ENCODE measurements at places on chromosomes 1 and 21.

GRCh38 chr1:48500541-48501450 is 28.8 kb upstream of the SPATA6 start:
- no peak for DNase-seq

- DNase-seq, result no peak
These were observed 15.7 kb downstream of the PTPN22 start for GRCh38 chr1:113855630-113856400.

DNA sequence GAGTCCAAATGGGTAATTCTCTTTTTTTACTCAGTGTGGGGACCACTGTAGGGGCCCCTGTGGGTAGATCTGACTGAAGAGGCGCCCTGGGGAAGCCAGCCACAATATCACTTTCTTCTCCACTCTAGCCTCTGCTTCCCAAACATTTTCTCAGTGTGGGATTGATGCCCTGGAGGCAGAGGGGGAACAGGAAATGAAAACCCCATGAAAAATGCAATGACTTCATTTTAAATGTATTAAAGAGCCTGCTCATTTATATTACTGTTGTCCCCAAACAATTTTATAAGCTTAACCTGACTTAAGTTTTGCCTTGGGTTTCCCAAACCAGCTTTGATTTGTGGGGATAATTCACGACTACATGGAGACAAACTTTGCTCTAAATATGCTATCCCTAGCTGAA is 181.9 kb downstream of the C1orf94 start:
- DNase-seq, result no peak

DNA sequence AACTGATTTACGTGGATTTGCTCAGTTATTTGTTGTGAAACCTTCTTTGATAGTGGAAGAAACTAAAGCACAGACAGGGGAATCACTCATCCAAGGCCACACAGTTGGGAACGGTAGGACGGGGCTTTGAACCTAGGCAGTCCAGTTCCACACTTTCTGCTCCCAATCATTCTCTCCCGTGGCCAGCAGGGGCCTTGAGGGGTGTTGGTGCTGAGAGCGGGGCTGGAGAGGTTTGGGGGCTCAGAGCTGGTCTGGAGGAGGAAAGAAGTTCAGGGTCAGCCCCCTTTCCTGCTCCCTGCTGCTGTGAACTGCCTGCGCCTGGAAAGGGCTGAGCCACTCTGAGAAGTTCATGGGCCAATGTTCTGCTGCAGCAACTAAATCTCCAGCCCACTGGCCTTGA is 31.4 kb upstream of the ACTL8 start:
- DNase-seq, result no peak

DNA sequence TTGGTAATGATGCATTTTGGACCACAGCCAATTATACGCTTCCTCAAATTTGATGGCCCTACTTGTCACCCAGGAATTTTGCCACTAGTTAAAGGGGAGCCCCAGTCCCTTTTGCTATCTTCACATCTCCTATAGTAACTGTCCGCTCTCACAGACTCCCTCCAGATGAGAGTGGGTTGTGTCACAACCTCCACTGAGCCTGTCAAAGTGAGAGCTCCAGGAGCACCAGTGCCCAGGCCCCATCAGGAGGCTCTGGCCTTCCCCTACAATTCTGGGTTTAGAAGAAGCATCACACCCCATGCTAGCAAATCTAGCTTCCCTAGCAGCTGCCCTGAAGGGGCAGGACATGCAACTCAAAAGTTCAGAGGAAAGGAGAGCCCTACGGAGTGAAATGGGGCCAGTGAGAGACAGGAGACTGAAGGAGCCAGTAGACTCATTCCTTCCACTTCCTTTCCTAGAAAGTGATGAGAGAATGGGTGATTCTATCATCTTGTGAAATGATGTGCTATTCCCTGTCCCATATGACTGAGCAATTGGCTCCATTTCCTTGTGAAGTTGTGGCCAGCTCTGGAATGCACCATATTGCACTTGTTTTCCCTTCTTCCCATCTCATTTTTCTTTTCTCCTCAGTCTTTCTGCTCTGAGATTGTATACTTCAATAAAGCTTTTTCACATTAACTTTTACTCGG is 541.3 kb downstream of the DPYD start:
- DNase-seq, result no peak

DNA sequence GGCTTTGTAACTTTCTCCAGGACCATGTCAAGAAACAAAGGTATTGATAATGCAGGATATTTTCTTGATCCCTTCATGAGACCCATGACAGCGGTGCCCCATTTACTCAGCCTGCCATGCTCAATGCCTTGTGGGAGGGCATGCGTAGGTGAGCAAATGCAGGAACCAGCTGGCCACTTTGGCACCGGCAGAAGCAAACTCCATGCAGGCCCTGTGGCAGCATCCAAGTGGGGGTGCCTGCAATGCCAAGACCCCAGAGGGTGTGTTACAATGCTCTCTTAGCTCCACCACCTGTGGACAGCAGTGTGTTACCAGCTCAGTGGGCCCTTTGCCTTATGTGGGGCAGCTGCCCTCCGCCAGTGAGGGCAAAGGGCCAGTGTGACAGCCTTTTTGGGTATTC is 108.1 kb downstream of the ATP1B1 start:
- no peak for DNase-seq

- DNase-seq, result no peak
These were observed 62.6 kb upstream of the ATP2B4 start for GRCh38 chr1:203564024-203564423.

DNA sequence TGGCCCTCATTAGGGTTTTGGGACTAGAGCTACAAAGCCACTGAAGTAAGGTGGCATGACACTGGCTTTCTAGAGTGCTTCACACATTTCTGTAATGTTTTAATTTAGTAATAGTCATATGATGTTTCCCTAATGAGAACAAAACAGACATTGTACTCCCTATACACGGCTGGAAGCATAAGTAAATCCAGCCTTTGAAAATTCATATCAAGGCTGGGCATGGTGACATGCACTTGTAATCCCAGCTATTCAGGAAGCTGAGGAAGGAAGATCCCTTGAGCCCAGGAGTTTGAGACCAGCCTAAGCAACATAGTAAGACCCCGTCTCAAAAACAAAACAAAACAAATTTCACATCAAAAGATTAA is 7.4 kb downstream of the USP48 start:
- DNase-seq, result no peak

DNA sequence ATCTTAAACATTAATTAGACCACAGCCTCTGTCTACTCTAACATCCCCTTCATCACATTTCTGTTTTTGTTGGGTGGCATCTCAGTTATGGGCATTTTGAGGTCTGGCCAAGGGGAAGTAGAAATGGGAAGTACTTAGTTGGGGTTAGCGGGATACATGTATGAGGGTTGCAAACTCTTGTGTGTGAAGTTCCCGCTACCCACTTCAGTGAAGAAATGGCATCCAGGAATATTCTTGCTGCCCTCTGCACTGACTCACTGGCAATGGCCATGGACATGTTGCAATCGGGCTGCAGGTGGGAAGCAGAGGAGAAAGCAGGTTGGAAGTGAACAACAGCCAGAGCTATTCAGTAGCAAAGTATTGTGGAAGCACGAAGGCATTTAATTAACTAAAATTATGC is 7.4 kb downstream of the CD48 start:
- DNase-seq, result no peak

DNA sequence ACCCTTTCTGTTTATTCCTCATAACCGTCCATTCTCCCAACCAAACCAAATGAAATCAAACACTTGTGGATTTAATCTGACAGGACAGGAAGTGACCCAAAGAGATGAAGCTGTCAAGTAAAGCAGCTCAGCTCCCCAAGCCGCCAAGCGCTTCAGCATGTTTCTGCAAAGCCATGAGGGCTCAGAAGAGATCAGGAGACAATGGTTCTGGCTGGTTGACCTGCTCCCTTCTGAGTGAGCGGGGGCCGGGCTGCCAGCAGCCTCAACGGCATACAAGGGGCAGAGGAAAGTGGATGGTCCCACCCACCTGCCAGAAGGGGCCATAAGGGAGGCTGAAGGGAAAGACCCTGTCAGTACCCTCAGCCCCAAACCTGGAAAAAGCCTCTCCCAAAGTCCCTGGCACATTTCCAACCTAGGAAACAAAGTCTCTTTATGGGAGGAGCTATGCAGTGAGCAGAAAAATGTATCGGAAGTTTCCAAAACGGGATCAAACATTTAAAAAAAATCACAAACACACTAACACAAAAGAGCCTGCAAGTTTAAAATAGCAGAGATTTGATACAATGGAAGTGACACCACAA is 45.4 kb downstream of the SLC45A1 start:
- DNase-seq, result no peak

DNA sequence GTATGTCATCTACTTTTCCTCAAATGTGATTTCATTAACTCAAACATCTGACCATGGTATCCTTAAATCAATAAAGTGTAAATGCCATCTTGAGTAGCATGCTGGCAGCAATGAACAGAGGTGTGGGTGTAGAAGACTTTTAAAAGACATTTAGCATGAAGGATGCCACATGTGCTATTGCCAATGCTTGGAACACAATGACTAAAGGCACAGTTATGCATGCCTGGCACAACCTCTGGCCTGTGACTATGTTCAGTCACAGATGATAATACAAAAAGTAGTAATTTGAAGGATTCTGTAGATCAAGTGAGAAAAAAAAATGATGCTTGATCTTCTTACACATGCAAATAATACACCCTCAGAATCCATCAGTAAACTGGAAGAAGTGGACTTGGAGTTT is 938.9 kb upstream of the ADGRL4 start:
- no peak for DNase-seq

DNA sequence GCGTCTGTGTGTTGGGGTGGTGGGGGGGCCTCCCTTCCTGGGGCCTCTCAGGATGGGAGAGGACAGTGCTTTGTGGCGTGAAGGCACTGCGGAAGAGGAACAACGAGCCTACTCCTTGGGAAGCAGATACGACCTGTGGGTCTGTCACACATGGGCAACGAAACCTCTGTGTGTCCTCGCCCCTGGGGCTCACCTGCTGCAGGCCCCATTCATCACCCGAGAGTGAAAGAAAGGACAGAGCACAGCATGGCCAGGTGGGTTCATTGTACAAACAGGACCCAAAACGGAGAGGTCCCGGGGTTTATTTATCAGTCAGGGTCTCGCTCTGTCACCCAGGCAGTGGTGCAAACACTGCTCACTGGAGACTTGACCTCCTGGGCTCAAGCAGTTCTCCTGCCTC is 40.1 kb upstream of the LIN9 start:
- DNase-seq, result no peak

- DNase-seq, result no peak
These were observed 29.7 kb downstream of the OLFML3 start for GRCh38 chr1:114008993-114009392.

DNA sequence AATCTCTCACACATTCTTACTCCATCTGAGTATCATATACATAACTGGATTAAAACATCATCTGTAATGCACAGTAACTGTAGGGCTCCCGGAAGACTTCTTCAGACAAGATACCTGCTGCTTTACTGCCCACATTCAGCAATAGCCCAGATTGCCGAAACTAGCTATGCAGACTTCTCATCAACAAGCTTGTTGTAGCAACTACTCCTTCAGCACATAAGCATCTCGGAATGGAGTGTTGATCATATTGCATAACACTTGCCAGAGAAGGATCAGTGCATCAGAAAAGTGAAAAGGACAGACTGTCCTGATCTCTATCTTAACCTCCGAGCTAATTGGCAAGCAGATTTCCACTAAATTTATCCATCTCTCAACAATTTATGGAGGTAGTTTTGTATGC is 354.6 kb upstream of the C1orf87 start:
- no peak for DNase-seq

- no peak for DNase-seq
These were observed 64.7 kb upstream of the ACTRT2 start for GRCh38 chr1:2956576-2956975.

DNA sequence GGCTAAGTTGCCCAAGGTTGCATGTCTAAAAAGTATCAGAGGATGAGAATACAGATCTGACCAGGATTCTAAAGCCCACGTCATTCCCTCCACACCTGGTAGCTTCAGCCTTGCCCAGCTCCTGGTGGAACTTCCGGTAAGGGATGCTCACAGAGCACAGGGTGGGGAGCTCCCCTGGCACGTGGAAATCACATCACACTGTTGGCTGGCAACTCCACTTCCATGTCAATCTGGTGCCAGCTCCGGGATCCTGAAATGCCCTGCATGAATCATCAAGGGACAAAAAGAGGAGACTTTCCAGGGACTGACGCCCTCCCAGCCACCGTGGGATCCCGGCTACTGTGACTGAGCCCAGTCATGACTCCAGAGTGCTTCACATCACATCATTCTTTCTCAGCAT is 12.4 kb upstream of the BCAR3 start:
- no peak for DNase-seq

- no peak for DNase-seq
These were observed 32.4 kb downstream of the GALNT2 start for GRCh38 chr1:230099465-230099864.

- no peak for DNase-seq
These were observed 50.2 kb downstream of the LAMC2 start for GRCh38 chr1:183236158-183236725.
